ENCODE measurements at places on chromosomes 7 and 10.

- no peak for DNase-seq
Measured at GRCh38 chr7:100855515-100855914, 3.0 kb downstream of the SLC12A9 start.

DNA sequence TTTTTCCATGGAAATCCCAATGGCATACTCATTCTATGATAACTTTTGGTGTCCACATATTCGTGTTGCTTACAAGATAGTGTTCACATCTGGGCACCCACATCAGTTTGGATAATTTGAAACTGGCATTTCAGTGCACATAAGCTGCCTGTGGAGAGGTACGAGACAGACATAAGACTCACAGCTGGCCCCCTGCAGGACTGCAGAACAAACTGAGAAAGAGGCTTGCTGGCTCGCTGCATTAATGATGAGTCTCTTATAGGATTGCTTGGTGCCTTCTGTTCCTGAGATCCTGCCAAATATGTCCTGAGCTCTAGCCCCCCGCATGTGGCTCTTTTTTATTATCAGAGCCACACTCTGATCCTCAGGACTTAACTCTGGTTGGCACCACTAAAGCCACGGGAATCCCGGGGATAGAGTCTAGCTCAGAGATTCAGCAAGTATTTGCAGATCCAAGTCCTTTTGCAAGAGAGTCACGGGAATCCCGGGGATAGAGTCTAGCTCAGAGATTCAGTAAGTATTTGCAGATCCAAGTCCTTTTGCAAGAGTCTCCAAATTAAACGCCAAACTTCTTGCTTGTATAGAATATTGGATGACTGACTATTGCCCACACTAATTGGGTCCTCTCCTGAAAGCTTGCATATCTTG is 34.0 kb upstream of the JCAD start:
- no peak for DNase-seq

DNA sequence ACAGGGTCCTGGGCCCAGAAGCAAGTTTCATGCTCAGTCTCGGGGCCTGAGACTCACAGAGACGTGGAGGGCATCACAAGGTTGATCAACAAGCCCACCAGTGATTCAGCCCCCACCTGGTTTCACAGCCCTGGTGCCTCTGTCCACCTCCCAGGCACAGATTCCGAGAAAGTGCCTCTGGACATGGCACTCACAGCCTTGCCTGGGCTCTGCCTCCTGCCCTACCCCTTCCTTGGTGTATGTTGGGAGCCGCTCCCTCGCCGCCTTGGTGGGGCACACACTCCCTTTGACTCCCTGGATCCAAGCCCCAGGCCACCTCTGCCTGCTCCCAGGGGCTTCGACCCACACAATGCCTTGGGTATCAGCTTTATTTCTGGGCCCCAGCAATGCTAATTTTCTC is 200.8 kb upstream of the PPP2R2D start:
- DNase-seq = no peak

GRCh38 chr7:28490831-28491230 is 78.5 kb downstream of the CREB5 start:
- DNase-seq = no peak

GRCh38 chr7:75762350-75762917 is 9.6 kb downstream of the CCL26 start:
- DNase-seq = peak; percentile 87

DNA sequence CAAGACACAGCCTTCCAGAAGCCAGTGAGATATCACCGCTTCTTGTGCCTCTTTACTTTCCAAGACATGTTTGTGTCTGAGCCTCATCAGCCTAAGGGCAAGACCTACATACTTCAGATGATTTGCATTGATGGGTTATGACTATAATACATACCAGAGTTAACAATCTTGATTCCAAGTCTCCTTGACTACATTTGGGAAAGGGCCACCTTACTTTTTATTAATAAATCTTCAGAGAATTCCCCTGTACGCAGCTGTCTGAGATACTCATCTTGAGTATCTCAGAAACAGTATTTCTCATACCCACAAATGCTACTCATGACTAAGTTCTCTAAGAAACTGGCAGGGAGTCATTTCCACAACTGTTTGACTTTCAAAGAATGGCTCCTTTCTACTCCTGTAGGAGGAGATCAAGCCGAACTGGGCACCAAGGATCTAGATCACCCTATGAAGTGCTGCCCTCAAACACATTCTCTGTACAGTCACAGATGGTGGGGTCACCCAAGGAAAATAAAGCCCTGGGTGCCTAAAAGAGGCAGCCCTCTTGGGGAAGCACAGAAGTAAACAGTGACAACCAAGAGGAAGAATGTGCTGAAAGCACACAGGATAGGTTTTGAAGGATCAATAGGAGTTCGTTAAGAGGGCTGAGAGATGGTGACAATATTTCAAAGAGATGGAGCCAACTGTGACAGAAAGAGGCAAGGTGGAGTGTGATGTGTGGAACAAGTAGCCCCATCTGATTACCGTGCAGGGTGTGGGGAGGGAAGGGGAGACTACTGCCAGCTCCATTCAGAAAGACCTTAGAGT is 138.9 kb downstream of the JAZF1 start:
- peak; percentile 71 for DNase-seq

- DNase-seq = no peak
Measured at GRCh38 chr10:81915504-81915897, 40.5 kb downstream of the NRG3 start.

- no peak for DNase-seq
Measured at GRCh38 chr10:75801121-75801520, 369.7 kb downstream of the LRMDA start.

DNA sequence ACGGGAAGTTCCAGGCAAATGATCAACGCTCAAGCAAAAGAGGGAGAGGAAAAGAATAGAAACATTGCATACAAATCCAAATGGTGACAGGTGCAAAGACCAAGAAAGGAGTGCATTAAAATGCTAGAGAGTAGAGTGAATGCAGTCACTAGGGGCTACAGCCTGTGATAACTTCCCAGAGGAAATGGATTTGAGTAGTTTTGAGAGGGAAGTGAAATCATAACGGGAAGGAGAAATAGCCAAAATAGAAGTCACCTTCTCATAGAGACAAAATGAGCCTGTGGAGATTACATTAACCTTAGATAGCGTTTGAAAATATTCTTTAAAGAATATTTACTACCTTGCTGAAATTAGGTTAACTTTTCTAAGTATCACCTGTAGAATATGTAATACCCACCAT is 26.5 kb downstream of the NUP42 start:
- DNase-seq = no peak

DNA sequence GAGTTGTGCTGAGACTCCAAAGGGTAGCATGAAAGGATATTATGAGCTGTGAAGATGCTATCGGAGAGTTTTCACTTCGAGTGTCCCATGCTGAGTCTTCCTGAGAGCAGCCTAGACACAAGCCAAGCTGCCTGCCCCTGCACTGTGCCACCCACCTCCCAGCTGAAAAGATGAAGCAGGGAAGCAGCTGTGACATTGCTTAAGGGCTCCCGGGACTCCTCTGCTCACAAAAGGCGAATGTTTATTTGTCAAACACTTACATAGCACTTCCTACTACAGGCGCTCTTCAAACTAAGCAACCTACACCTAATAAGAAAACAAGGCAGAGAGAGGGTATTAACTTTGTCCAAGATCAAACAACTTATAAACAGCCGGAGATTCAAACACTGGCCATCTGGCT is 95.6 kb downstream of the OSBPL3 start:
- no peak for DNase-seq
